ENCODE measurements at places on chromosomes 3 and 15. TPM values are rescaled to one million over a fixed set of nuclear protein-coding genes. Genes with fewer than 3 reads are reported as not detected.

DNA sequence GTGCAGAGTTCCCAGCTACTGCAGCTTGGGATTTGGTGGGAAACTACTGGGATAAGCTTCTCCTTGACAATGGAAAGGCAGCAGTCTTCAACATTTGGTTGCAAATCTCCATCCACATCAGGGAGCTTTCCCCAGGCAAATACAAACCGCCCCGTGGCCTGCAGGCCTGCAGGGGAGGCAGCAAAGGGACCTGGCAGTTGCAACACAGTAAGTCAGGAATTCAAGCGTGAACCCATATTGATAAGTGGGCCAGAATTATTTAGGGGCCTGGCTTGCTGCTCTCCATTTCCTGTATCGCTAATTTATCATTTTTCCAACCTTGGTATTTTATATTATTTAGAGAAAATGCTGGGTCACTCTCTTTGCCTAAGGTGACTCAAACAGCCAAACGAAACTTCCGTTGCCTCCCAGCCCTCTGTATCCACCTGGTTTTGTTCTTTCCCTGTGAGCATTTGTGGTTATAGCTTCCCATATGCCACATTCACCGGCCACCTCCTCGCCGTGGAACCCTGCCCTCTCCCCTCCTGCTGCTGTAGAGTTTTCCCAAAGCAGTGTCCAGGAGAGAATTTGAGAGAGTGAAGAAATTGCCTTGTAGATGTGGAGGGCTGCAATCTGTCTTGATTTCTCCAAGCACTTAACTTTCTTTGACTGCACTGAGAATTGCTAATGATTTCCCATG lies 34.8 kb downstream of the B3GALNT1 start:
- no peak overlapping the region for H3K27ac ChIP-seq
- no peak for DNase-seq

GRCh38 chr15:58336161-58336560 lies 95.6 kb upstream of the LIPC start:
- H3K27ac ChIP-seq = no peak overlapping the region
- no peaks in the 10 kb centered on the region for H3K27me3 ChIP-seq
- peaks cover 18% of the 10 kb centered on the region for H3K4me1 ChIP-seq
- no peak for DNase-seq
- no peaks in the 10 kb centered on the region for H3K36me3 ChIP-seq

DNA sequence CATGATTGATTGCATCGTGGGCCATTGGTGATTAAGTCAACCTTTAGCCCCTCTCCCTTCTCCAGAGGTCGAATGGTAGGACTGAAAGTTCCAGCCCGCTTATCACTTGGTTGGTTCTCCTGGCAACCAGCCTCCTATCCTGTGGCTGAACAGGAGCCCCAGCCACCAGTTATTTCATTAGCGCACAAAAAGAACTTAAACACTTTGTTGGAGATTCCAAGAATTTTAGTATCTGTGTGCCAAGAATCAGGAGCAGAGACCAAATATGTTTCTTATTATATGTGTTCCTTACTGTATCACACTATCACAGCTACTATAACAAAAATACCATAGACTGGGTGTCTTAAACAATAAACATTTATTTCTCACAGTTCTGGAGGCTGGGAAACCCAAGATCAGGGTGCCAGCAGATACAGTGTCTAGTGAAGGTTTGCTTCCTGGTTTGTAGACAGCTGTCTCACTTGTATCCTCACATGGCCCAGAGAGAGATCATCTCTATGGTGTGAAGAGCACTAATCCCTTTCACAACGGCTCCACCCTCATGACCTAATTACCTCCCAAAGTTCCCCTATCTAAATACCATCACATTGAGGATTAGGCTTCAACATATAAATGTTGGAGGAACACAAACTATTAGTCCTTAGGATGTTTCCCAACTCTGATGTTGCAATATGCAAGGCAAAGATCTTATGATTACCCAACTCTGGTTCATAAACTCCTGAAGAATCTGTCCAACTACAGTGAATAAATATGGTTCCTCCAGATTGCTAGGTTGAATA lies 30.5 kb upstream of the APH1B start:
- peaks cover 49% of the 10 kb centered on the region for H3K36me3 ChIP-seq
- H3K4me3 ChIP-seq = no peak overlapping the region
- H3K27me3 ChIP-seq = no peaks in the 10 kb centered on the region
- no peak for DNase-seq
- peaks cover 27% of the 10 kb centered on the region for H3K4me1 ChIP-seq

- H3K36me3 ChIP-seq = peaks cover 17% of the 10 kb centered on the region
- no peaks in the 10 kb centered on the region for H3K4me1 ChIP-seq
- no peak overlapping the region for H3K4me3 ChIP-seq
- H3K27me3 ChIP-seq = no peaks in the 10 kb centered on the region
- H3K27ac ChIP-seq = no peak overlapping the region
- DNase-seq = no peak
Measured at GRCh38 chr15:58852347-58852746, 81.1 kb downstream of the SLTM start.

DNA sequence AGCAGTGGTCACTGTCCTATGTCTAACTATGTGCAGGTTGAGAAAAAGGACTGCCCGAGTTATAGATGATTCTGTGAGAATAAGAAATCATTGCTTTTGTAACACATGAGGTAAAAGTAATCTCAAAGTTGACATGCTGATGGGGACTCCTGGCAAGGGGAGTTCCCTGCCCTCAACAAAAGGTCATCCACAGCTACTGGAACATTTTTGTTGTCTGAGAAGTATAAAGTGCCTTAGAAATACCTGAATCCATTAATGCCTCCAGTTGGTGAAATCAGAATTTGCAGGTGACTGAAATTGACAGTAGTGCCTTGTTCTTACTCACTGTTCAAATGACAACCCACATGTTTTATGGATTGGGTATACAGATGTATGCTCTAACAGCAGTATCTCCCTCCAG lies 43.7 kb upstream of the RBM5 start:
- H3K4me3 ChIP-seq = no peak overlapping the region
- peaks cover 4% of the 10 kb centered on the region for H3K4me1 ChIP-seq
- H3K27me3 ChIP-seq = no peaks in the 10 kb centered on the region
- no peak overlapping the region for H3K27ac ChIP-seq

GRCh38 chr3:48233542-48233941 lies 7.4 kb upstream of the ZNF589 start:
- no peak for DNase-seq
- H3K36me3 ChIP-seq = no peaks in the 10 kb centered on the region
- H3K27ac ChIP-seq = no peak overlapping the region
- H3K4me3 ChIP-seq = no peak overlapping the region

DNA sequence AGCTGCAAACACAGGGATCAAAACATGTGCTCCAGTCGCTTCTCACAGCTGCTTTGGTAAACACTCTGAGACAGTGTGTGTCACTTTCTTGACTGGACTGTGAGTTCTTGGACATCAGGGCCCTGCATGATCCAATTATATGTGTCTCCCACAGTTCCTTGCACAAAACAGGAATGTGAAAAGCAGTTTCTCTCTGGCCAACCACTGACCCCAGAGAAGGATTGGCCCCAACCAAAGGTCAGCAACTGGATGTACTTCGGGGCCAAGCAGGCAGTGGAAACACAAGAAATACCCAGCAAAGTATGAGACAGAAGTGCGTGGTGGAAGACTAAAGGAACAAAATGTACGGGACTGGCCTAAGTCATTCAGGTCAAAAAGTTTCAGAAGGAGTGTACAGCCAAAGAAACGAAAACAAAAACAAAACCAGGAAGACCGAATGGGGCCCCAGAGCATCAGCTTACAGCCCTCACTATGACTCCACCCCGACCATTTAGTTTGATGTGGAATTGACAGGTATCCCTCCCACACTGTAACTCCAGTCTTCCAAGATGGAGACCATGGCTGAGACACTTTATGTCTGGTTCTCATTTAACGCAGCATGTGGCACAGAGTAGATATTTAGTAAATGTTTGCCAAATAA lies 76.7 kb upstream of the LPP start:
- no peaks in the 10 kb centered on the region for H3K4me1 ChIP-seq
- no peak overlapping the region for H3K27ac ChIP-seq
- DNase-seq = no peak
- H3K4me3 ChIP-seq = no peak overlapping the region
- no peaks in the 10 kb centered on the region for H3K27me3 ChIP-seq
- H3K36me3 ChIP-seq = no peaks in the 10 kb centered on the region

GRCh38 chr3:170802164-170803151 lies 67.5 kb downstream of the RPL22L1 start:
- no peak overlapping the region for H3K4me3 ChIP-seq
- no peaks in the 10 kb centered on the region for H3K4me1 ChIP-seq
- H3K27me3 ChIP-seq = no peaks in the 10 kb centered on the region
- no peak overlapping the region for H3K27ac ChIP-seq
- H3K36me3 ChIP-seq = no peaks in the 10 kb centered on the region

DNA sequence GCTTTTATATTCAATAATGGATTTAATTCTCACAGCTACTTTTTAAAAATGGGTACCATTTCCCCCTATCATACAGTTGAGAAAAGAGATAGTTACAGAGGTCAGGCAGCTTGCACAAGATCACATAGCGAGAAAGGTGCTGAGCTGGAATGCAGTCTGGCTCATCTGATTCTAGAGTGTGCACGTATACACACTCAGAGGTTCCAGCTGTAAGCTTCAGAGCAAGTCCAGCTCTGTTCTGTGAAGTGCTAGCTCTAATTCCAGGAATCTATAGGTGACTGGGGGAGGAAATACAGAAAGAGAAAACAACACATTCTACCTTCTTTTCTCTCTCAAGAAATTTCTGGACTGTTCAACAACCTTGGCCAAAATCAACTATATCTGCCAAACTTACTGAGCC lies 318.7 kb downstream of the FOXP1 start:
- peaks cover 4% of the 10 kb centered on the region for H3K36me3 ChIP-seq
- DNase-seq = no peak

DNA sequence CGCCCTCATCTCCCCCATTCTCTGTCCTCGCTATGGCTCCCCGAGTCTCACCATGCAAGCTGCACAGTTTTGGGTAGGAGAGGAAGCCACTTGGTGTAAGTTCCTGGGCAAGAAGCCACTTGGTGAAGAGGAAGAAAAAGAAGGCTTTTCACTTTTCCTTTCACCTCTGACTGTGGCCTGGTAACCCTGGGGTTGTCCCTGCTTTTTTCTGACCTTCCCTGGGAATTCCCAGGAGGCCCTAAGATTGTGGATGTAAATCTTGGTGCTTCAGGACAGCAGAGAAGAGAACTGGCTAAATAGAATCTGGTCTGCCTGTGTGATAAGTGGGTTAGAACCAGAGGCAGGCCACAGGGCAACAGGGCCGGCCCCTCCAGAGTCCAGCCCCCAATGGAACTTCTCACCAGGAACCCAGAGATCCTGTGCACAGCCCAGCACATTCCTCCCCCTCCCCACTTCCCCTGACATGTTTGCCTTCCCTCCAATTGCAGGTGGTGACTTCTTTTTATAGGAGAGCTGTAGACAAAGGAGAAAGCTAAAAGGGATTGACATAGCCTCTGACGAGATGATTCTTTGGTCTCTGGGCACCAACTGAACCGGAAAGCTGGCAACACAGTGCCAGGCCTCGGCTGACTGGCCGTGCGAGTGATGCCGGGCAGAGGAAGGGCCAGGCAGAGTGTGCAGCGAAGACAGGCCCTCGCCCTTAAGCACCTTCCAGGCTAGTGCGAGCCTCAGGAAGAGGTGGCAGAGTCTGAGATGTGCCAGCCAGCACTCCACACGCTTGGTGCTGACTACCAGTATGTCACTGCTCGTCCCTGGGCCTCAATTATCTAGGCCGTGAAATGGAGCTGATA lies 19.4 kb upstream of the SKOR1 start:
- no peak overlapping the region for H3K27ac ChIP-seq
- H3K4me3 ChIP-seq = no peak overlapping the region
- DNase-seq = no peak
- peaks cover 2% of the 10 kb centered on the region for H3K36me3 ChIP-seq
- H3K27me3 ChIP-seq = no peaks in the 10 kb centered on the region

GRCh38 chr15:71435552-71435951 lies 320.3 kb downstream of the THSD4 start:
- no peak overlapping the region for H3K4me3 ChIP-seq
- H3K27ac ChIP-seq = no peak overlapping the region
- no peaks in the 10 kb centered on the region for H3K27me3 ChIP-seq
- no peaks in the 10 kb centered on the region for H3K4me1 ChIP-seq

Gene LDHAL6B
- not detected for total RNA-seq

Gene MRAS
- total RNA-seq = 0.47 TPM

Gene CPNE9
- 0.33 TPM for total RNA-seq

Gene KLHL25
- total RNA-seq = 10.2 TPM

Gene GOLGA8R
- 1.5 TPM for total RNA-seq

Gene PLAAT1
- not detected for total RNA-seq

Data from CD4-positive, alpha-beta T cell (primary cell).